ENCODE measurements at places on chromosomes 1 and 21. TPM values are rescaled to one million over a fixed set of nuclear protein-coding genes. Genes with fewer than 3 reads are reported as not detected.
A peak's percentile ranks its signal among the peaks of the same experiment; 100 is the strongest.

Gene DPYD
- 10.3 TPM for total RNA-seq

DNA sequence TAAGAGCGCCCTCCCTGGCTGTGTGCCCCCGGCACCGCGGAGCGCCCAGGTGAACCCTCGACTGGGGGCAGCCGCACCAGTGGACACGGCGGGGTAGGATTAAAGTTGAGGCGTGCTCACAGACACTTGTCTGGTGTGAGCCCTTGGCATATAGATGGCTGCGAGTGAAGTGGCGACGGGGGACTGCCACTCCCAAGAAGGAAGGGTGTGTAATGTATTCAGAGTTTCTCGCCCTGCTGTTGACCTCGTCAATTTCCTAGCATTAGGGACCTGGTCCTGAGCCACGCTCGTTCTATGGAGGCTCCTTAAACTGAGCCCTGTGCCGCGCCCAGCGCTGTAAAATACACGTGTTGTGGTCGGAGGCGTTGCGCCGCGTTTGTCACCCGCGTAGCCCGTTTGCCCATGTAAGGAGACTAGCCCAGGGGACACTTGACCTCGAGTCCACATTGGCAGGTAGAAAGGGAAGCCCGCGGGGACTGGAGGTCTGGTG lies 554 bp downstream of the EVA1C start:
- no peak overlapping the region for H3K27ac ChIP-seq
- H3K27me3 ChIP-seq = peaks cover 47% of the 10 kb centered on the region
- no peaks in the 10 kb centered on the region for H3K36me3 ChIP-seq
- H3K4me3 ChIP-seq = peak overlapping the region; percentile 63
- peaks cover 18% of the 10 kb centered on the region for H3K4me1 ChIP-seq
- DNase-seq = no peak

Gene LPAR3
- 0.59 TPM for total RNA-seq

- peaks cover 7% of the 10 kb centered on the region for H3K4me1 ChIP-seq
- H3K27ac ChIP-seq = no peak overlapping the region
- H3K4me3 ChIP-seq = no peak overlapping the region
- no peak for DNase-seq
- no peaks in the 10 kb centered on the region for H3K27me3 ChIP-seq
Observed at GRCh38 chr1:240572328-240572727, 39.6 kb downstream of the GREM2 start.

Gene TMIGD3
- total RNA-seq = not detected

DNA sequence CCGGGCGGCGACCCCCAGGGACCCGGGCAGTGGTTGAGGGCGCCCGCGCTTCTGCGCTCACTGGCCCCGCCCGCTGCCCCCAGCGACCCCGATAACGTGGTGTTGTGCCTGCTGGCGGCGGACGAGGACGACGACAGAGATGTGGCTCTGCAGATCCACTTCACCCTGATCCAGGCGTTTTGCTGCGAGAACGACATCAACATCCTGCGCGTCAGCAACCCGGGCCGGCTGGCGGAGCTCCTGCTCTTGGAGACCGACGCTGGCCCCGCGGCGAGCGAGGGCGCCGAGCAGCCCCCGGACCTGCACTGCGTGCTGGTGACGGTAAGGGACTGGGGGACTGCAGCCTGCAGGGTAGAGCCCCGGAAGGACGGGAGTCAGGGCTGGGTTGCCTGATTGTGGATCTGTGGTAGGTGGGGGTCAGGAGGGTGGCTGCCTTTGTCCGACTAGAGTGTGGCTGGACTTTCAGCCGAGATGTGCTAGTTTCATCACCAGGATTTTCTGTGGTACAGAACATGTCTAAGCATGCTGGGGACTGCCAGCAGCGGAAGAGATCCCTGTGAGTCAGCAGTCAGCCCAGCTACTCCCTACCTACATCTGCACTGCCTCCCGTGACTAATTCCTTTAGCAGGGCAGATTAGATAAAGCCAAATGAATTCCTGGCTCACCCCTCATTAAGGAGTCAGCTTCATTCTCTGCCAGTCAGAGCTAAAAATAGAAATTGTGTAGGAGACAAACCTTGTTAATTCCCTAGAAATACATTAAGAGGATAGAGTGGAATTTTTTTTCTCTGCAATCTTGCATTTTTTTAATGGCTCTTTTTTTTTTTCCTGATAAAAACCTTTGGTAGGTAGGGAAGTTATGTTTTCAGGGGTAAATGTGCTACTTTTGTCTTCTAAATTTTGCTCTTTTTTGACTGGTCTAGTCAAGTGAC lies 1.5 kb downstream of the GADD45A start:
- H3K27ac ChIP-seq = peak overlapping the region; percentile 70
- peaks cover 38% of the 10 kb centered on the region for H3K4me1 ChIP-seq
- H3K4me3 ChIP-seq = peak overlapping the region; percentile 95
- H3K27me3 ChIP-seq = no peaks in the 10 kb centered on the region

Gene PLEKHN1
- total RNA-seq = 1.4 TPM

DNA sequence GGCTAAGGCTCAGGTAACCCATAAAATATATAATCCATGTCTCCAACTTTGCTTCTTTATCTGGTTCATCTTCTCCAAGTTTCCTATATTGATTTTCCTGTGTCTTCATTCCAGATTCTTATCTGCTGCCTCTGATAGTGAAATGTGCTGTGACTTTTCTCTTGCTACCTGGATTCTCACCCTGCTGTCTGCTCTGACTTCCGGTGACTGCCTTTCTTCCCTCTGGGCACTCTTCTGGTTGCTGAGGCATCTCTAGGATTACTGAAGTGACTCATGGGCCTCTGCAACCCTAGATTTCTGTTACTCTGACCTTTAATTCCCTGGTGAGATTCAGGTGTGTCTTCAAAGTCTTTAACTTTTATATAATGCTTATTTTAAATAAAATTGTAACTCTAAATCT lies 46.9 kb downstream of the GIPC2 start:
- no peaks in the 10 kb centered on the region for H3K36me3 ChIP-seq
- H3K27ac ChIP-seq = no peak overlapping the region
- no peaks in the 10 kb centered on the region for H3K4me1 ChIP-seq
- peaks cover 4% of the 10 kb centered on the region for H3K27me3 ChIP-seq
- DNase-seq = no peak
- H3K4me3 ChIP-seq = no peak overlapping the region

- H3K36me3 ChIP-seq = no peaks in the 10 kb centered on the region
- H3K27ac ChIP-seq = no peak overlapping the region
- no peak overlapping the region for H3K4me3 ChIP-seq
- DNase-seq = no peak
Observed at GRCh38 chr1:47537268-47537667, 99.4 kb downstream of the FOXD2 start.

Data from activated B cell treated with CpG ODN at 0.5 μM for 24 hours (primary cell).